ENCODE measurements at places on chromosomes 2 and 18. TPM values are rescaled to one million over a fixed set of nuclear protein-coding genes. Genes with fewer than 3 reads are reported as not detected.
A peak's percentile ranks its signal among the peaks of the same experiment; 100 is the strongest.

DNA sequence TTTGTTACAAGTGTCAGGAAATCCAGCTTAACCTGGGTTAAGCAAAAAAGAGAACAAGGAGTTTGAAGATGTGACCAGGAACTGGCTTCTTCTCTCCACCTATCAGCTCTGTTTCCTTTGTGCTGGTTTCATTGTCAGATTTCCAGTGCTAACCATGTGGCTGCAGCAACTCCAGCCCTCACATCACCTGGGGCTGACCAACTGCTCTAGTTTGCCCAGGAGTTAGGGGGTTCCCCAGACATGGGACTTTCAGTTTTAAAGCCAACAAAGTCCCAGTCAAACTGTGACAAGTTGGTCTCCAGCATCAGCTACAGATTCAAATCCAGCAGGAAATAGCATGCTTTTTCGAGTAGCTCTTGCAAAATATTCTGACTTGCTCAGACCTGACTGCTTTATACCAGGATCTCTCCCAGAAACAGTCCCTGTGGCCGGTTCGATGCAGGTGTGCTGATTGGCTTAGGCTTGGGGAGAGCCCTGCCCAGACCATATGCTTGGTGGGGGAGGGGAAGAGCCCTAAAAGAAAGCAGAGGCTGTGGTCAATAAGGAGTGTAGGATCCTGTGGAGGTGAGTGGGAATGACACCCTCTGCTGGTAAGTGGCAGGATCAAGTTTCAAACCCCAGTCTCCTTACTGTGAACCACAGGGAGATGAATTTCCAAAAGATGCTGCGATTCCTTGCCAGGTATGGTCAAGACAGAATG is 49.5 kb downstream of the KCNE4 start:
- no peak overlapping the region for H3K4me3 ChIP-seq
- no peak overlapping the region for H3K27ac ChIP-seq
- DNase-seq: no peak
- no peaks in the 10 kb centered on the region for H3K4me1 ChIP-seq

DNA sequence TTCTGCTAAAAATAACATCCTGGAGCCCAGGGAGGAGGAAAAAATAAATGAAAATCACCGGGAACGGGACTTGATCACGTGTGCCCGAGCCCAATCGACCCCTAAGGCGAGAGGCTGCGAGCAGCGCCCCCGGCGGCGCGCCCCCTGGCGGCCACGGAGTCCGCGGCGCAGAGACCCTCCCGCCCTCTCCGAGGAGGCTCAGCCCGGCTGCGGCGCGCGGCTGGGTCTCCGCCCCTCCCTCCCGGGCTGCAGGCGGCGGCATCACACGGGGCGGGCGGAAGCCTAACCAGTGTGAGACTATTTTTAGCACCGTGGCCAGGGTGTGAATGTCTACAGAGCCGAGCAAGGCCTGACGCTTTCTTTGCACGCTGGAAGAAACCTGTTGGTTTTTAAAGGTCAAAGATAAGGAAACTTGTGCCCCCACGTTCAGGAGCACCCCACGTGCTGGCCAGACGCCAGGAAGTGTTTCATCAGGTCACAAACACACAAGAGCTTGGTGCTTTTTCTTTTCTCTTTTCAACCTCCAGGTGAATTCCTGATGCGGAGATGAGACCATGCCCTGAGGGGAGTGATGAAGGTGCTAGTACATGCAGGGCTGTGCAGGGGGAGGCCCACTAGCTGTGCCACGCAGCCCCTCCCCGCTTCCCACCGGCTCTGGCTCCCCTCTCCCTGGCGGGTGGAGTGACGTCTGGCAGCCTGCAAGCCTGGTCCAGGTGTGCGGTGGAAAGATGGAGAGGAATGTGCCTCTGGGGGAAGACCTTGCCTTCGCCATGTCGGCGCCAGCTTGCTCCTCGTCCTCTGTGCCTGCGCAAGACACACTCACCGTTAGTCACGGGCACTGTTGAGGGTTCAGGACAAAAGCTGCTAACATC is 35.3 kb upstream of the DNMT3A start:
- DNase-seq: peak; percentile 96
- H3K4me3 ChIP-seq: peak overlapping the region; percentile 64
- H3K27ac ChIP-seq: peak overlapping the region; percentile 96
- H3K36me3 ChIP-seq: peaks cover 10% of the 10 kb centered on the region
- H3K27me3 ChIP-seq: no peaks in the 10 kb centered on the region

- no peaks in the 10 kb centered on the region for H3K4me1 ChIP-seq
- no peaks in the 10 kb centered on the region for H3K27me3 ChIP-seq
- no peak overlapping the region for H3K27ac ChIP-seq
- DNase-seq: no peak
- no peaks in the 10 kb centered on the region for H3K36me3 ChIP-seq
- H3K4me3 ChIP-seq: no peak overlapping the region
These were observed 1957.7 kb upstream of the CELF4 start for GRCh38 chr18:39523281-39523680.

DNA sequence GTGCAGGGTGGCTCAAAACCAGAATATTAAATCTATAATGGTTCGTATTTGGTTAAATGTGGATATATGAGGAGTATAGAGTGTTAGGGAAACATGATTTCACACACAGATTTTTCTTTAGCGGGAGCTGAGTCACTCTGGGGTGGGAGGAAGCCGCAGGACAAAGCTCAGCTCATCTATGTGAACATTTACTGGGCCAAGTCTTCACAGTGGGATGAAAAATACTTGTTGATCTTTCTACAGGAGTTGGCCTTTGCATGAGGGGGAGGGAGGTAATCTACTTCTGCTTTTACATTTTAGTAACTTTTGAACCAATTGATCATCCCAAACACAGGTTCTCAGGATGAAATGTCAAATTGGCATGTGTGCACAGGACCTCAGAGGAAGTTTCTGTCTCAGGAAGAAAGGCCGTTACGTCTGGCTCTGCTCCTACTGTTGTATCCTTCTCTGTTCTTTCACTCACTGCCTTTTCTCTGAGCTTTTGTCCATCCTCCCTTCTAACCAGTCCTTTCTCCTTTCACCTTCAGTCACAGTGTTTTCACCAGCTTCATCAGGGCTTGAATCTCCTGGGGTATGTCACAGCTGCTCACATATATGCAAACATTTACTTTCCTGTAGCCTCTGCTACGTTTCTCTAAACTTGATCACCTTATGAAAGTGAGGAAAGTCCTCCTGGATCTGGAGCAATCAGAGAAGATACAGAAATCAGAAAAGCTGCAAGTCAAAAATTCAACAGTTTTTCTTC is 943.3 kb upstream of the FANCL start:
- peaks cover 6% of the 10 kb centered on the region for H3K27me3 ChIP-seq
- no peaks in the 10 kb centered on the region for H3K4me1 ChIP-seq
- H3K4me3 ChIP-seq: no peak overlapping the region
- no peaks in the 10 kb centered on the region for H3K36me3 ChIP-seq

- no peak for DNase-seq
- peaks cover 4% of the 10 kb centered on the region for H3K4me1 ChIP-seq
- no peaks in the 10 kb centered on the region for H3K27me3 ChIP-seq
- H3K4me3 ChIP-seq: no peak overlapping the region
- H3K36me3 ChIP-seq: peaks cover 18% of the 10 kb centered on the region
- no peak overlapping the region for H3K27ac ChIP-seq
These were observed 20.3 kb downstream of the STRADB start for GRCh38 chr2:201471732-201472393.

The SLC30A3 gene
- total RNA-seq: 0.67 TPM

Measured in activated naive CD4-positive, alpha-beta T cell treated with anti-CD3 and anti-CD28 coated beads for 36 hours (primary cell).